ENCODE measurements at places on chromosomes 4 and X.

DNA sequence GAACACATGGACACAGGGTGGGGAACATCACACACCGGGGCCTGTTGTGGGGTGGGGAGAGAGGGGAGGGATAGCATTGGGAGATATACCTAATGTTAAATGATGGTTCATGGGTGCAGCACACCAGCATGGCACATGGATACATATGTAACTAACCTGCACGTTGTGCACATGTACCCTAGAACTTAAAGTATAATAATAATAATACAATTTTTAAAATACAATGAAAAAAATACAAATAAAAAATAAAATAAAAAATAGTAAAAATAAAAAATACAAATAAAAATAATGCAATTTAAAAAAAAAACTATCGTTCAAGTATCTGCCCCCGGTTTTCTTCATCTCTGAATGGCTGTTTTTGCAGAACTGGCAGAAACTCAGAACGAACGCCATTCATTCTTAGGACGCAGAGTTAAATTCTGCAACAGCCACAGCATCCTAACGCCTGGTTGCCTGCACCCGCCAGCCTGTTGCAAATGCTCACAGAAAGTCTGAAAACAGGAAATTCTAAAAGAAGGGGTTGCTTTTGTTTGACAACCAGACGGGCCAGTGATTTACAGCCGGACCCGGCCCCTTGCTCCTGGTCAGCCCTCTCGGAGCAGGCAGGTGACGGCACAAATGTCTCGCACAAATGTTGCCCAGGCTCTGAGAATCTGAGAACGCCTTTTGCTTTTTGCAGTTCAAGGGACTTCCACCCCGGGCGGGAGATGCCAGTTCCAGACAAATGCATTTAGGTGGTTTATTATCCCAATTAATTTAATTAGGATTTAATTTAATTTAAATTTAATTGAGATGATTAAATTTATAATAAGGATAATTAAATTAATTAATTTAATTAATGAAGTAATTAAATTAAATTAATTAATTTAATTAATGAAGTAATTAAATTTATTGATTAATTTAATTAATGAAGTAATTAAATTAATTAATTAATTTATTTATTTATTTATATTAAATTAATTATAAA, 47.8 kb downstream of the CRLF2 start:
- no peak for DNase-seq

DNA sequence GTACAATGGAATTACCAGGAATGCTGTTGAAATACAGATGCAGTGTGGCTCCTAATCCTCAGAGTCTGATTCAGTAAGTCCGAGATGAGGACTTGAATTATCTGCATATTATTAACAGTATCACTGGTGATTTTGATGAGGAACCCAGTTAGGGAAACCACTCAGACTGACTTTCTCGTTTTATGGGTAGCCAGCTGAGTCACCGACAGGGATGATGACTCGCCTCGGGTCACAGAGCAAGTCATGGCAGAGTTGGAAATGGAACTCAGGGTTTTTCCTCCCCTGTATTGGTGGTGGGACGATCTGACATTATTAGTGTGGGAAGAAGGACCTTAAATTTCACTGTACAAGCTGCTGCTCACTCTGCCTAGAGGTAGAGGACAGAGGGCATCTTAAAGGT, 51.3 kb downstream of the RTL9 start:
- DNase-seq = no peak

GRCh38 chr4:121376556-121376955, 4.3 kb downstream of the QRFPR start:
- DNase-seq = no peak

- DNase-seq = no peak
Observed at GRCh38 chr4:101337688-101338087, 9.6 kb downstream of the PPP3CA start.

GRCh38 chr4:150229520-150229919, 151.3 kb downstream of the DCLK2 start:
- no peak for DNase-seq

GRCh38 chr4:19379191-19379708, 872.5 kb upstream of the SLIT2 start:
- no peak for DNase-seq

- no peak for DNase-seq
Observed at GRCh38 chr4:114684462-114684861, 85.9 kb downstream of the UGT8 start.

GRCh38 chr4:57200799-57201327, 90.7 kb upstream of the IGFBP7 start:
- DNase-seq = no peak

DNA sequence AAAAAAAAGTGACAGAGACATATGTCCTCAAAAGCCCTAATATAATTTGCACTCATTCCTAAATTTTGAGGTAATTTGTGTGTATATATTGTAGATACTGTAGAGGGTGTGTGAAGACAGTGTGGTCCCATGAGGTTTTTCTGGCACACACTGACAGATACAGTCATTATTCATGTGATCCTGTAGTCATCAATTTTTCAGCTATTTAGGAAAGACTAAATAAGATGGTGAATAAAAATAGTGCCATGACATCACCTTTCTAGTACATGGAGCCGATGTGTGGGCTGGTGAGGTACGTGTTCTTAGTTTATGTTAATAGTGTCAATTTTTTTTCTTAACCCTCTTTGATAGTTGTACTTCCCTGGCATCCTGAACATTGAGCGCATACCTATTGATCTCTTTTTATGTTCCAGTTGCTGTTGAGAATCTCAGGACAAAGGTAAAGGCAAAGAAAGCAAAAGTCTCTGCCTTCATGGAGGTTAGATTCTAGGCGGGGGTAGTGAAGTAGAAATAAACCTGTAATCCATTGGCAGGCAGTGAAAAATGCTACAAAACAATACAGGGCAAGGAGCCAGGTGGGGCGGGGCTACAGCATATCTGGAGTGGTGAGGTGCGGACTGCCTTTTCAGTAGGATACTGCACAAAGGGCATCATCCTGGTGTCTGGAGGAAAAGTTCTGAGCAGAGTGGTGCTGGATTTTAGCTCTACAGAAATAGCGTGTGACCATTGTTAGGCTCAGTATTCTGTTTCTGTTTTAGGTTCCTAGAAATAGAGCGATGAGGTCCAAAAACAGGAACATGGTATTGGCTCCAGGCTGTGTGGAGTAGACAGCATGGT, 93.8 kb downstream of the ARHGAP10 start:
- DNase-seq = no peak

GRCh38 chr4:108080747-108081146, 88.0 kb downstream of the LEF1 start:
- no peak for DNase-seq

DNA sequence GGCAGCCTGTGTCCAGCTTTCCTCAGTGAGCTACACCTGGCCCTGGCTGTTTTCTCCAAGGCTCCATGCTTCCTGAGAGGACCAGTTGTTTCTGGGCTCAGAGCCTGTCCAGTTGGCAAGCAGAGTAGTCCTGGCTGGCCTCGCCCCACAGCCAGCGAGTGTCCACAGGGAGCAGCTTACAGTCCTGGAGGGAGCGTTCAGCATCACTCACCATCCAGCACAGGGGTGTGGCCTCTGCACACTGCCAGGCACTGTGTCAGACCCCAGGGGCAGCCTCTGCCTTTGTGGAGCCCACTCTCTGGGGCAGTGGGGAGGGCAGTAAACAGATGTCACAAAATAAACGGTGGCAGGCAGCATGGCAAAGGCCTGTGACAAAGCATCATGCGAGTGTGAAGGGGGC, 23.9 kb downstream of the EVC start:
- DNase-seq = no peak

DNA sequence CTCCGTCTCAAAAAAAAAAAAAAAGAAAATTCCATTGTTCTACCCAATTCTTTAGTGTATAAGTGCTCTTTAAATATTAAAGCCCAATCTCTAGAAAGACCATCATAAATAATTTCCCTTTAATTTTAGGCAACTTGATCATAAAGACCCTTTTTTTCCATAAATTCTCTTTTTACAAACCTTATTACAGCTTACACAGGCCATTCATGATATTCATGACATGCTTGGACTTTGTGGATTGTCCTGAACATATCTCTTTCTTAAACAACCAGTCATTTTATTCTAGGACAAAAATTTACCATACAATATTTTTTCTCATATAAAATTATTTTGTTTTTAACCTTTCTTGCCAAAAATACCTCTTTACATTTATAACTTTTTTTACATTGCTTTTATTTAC, 30.5 kb downstream of the TLR8 start:
- DNase-seq = no peak

DNA sequence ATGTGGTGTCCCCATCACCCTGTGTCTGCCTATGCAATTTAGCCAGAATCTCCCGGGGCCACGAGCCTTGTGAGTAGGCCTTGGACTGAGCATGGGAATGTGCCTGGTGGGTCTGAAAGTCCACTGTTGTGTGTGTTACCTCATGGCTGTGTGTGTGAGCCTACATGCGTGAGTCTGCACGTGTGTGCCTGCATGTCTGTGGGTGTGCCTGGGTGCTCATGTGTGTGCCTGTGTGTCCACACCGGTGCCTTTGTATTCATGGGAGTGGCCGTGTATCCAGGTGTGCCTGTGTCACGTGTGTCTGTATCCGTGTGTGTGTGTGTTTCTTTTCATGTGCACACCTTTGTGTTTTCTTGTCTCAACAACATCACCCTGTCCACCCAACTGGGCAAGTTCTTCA, 14.2 kb downstream of the ATP5ME start:
- DNase-seq = no peak

DNA sequence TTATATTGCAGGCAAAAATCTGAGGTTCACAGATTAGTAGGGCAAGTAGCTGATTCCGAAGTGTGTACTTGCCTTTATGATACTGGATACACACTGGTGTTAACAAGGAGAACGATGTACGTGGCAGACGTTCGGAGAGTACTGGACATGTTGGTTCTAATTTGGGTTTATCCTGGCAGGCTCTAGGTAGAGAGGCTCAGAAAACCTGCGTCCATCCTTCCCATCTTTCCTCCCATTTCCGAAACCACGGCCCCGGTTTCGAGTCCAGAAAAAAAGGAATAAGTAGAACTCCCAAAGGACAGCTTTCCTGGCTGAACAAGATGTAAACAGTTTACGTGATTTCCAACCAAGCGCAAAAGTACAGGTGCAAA, 351 bp upstream of the SLC30A9 start:
- DNase-seq = no peak

GRCh38 chr4:141913928-141914327, 277.5 kb downstream of the IL15 start:
- DNase-seq = no peak

- peak; percentile 20 for DNase-seq
Observed at GRCh38 chr4:126051689-126052424, 737.1 kb downstream of the FAT4 start.

DNA sequence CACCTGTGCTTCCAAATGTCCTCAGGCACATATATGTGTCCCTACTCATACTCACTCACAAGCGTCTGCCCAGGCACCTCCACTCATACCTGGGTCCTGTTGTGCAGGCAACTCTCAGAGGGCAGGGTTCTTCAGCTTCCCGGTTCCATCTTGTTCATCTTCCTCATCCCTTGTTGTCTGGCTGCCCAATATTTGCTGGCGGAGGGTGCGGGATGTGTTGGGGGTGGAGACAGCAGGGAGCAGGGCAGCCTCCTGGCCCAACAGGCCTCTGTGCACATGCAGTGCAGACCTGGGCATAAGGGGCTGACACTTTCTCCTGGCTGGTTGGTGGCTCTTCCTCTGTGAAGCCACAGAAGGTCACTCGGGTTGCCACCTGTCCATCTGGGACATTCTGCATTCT, 32.1 kb downstream of the NBDY start:
- DNase-seq = no peak

GRCh38 chr4:139825523-139826014, 159.9 kb downstream of the MGST2 start:
- no peak for DNase-seq

DNA sequence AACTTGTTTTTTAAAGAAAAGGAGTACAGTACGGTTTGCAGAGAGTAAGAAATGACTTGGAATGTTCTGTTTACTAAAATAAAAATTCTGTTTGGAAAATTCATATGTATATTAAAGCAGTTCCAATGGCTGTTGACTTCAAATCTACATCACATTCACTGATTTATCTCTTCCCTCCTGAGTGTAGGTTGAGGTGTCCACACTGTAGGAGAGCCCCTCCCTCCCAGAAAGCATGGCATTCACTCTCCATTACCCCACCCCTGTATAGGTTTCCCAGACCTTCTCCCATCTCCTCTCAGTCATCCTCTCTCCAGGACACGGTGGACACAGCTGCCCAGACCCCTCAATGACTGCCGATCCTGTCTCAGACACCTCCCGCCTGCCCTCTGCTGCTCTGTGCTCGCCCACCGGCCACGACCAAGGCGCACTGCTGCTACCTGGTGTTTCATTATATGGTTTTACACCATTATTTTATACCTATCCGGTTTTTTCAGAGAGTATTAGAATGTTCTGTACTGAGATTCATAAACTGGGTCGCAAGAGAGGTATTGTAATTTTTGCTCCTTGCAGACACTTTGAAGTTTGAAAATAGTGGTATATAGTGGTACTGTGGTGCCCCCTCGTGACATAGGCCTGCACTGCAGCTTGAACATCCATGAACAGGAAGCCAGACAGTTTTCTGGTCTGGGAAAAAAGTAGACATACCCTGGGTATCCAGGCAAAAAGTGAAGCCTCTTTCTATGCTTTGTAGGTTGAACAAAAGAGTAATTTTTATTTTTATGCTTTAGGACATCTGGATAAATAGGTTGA, 38.8 kb upstream of the BEX4 start:
- DNase-seq = peak; percentile 31

DNA sequence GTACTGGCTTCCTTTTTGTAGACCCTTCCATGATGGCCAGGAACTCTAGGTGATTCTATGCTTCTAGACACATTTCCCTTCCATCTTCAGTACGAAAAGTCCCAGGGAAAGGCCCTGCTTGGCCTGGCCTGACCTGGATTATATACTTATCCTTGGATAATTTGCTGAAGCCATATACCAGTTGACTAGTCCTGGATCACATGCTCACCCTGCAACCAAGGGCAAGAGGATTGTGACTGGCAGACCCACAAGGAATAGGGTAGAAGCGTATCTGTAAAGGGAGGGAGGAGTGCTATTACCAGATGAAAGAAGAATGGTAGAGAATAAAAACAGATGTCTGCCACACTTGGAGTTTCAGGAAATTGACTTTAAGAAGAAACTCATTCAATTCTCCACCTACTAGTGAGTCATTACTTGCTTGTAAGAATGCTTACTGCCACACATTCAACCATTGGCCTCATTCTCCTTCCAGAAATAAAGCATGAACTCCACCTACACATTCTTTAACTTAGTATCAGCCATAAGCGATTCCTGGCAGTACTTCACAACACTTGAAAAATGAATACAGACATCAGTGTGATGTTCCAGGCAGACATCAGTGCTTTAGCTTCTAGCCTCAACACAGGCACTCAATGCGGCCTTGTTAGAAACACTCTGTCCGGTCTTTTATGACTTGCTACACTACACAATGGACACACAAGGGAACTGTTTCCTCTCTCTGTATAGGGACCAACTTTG, 141.8 kb downstream of the CBR4 start:
- no peak for DNase-seq

GRCh38 chrX:48702032-48702431, 5.5 kb downstream of the SUV39H1 start:
- DNase-seq = no peak

DNA sequence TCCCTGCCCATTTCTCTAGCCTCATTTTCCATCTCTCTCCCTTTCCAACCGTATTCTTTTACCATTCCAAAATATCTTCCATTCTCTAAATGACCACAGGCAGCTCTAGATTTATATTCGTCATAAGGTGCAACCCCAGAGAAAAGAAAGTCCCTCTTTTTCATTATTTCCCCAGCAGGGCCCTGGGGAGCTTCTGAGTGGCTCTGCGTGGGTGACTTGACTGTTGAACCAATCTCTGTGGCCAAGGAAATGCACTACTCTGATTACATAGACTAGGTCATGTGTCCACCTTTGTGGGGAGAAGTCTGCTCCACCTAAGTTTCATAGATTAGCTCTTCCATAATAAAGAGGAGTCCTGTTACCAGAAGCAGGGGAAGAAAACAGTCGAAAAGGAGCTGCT, 51.4 kb downstream of the ATOH1 start:
- no peak for DNase-seq

All from T47D (cell line).